Stimulated activated CD8-positive, alpha-beta memory T cell treated with anti-CD3 and anti-CD28 coated beads, Interleukin-4, amount 100 ng/mL, for 4 hours (primary cell): ENCODE measurements at places on chromosomes 3 and 15.
A peak's percentile ranks its signal among the peaks of the same experiment; 100 is the strongest.

- DNase-seq: no peak
Observed at GRCh38 chr3:50913260-50913659, 238.5 kb downstream of the DOCK3 start.

DNA sequence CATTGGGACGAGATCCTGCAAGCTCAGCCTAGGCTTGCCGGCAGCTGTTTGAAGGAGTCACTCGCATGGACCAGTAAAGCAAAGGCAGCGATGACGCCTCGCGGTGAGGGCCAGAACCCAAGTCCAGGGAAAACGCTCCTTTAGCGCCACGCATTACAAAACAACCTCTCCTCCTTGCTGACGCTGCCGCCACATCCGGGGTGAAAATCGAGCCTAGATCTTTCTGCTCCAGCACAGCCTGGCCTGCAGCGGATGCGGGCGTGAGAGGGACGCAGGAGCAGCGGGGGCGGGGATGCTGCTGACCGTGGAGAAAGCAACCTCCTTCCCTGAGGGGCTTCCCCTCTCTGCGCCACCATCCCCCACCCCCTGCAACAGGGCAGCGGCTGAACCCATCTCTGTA lies 46.7 kb downstream of the CASR start:
- no peak for DNase-seq

DNA sequence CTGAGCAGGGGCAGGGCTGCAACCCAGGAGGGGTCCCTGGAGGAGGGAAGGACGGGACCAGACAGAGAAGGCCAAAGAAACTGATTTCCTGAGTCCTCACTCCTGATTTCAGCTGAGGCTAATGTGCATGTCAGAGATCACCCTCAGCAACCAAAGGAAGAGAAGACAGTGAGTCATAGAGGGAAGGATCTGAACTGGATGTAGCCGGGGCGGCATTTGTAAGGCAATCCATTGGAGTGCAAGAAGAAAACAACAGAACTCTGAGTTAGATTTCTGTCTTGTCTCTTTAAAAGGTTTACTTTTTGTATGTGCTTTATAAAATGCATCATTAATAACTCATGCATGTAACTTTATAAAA lies 105.3 kb upstream of the AGBL1 start:
- DNase-seq: no peak

DNA sequence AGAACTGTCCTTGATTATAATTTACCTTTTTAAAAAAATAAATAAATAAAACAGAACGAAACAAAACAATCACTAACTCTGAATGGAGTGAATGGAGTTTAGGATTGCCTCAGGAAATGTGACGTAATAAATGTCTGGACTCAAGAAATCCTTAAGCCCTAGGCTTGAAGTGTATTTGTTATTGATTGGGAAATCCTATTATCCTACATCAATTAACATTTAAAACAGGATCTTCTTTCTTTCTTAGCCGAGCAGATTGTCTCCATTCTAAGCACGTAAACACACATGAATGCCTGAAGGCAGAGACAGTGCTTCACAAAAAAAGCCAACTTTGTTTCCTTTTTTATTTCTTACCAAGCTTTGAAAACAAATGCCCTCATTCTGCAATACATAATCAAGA lies 33.4 kb downstream of the KAT2B start:
- no peak for DNase-seq

DNA sequence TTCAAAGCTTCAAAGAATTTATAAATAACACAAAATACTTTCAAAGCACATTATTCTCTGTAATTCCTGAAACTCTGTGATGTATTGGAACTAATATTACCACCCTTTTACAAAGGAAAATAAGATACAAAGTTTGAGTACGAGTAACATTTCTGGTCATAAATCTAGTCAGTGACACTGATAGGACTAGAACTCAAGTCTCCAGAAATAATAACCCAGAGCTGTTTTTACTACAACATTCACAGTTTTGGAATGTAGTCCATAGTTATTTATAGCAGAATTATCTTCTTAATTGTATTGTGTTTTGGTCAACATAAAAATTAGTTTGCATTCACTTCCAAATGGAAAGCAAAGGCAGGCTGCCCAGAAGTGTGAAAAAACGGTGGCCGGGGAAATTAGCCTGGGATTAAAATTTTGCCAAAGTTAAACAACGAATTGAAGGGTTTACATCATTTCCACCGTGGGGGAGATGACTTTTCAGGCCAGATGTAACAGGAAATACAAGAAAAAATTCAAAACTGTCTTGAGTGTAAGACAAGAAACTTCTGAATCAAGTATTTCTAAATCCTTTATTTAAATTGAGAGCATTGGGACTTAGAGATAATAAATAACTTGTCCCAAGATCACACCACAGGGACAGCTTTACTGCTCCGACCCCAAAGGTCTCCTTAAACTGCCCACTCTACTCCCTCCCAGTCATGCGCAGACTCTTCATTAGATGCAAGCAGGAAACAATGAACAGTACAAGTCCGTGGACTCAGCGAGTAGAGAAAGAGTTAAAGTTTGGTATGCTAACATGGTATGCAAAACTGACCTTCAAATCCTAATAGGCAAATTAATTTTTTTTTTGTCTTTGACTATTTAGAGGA lies 74.3 kb upstream of the VGLL4 start:
- DNase-seq: no peak

GRCh38 chr3:142319094-142319493 lies 93.7 kb upstream of the GK5 start:
- no peak for DNase-seq

GRCh38 chr3:172673210-172673679 lies 37.6 kb downstream of the NCEH1 start:
- DNase-seq: no peak

- no peak for DNase-seq
Observed at GRCh38 chr15:100334015-100334414, 7.8 kb downstream of the ADAMTS17 start.

DNA sequence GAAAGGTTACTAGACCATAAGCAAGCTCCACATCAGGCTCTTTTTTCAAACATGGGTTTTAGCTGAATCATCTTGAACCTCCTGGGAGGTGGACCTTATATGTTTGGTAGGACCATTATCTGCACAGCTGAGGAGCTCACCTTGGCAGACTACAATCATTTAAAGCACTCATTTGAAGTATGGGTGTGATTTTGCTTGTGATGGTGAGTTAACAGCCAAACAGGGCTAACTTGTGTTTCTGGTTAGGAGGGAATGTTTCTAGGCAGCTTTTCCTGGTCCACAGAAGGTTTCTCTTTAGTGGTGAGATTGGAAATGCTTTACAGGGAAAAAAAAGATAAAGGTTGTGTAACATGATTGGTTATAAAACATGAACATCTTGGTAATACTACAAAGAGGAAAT lies 61.8 kb downstream of the ARHGEF26 start:
- DNase-seq: no peak

DNA sequence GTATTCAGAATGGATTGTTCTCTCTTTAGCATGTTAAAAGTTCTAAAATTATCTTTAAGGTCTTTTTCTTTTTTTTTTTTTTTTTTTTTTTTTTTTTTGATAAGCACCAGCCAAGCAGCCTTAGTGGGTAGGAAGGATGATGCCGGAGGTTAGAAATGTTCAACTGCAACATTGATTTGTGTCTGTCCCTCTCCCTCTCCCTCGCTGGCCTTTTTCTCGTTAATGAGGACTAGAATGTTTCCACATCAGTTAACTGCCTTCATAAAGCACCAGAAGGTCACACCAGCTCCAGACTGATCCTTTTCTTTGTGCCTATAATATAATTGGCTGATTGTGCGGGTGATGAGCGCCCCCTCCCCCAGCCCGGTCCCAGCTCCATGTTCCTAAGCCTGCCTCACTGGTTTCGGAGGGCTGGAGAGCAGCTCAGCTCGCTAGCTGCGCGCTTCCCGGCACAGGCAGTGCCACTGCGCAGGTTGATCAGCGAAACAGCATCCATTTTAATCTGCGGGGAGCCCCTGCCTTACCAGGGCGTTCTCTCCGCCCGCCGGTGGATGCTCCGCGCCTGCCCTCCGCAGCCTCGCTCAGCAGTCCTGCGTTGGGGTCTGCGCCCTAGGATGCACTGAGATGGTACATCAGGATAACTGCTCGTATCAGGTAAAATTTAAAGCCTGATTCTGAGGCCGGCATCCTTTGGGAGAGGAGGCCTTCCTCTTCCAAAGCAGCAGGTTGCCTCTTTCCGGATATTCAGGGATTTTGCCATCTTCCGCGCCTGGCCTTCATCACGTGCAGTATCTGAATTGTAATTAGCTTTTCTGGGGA lies 148.9 kb upstream of the IL12A start:
- no peak for DNase-seq

DNA sequence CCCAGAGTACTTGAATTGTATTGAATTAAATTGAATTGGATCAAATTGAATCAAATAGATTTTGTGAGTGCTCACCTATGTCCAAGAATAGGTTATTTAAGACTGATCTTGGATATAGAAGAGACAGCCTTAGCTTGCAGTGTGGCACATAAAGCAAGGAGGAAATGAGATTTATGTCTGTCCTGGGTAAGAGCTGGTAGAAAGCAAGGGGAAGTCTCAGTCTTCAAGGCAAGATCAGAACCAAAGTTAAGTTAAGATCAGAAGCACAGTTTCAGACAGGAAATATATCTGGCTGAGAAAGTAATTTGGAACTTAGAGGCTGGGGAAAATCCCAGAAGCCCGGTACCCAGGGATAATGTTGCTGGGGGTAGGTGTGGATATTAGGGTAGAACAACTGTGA lies 244.4 kb upstream of the ARPP21 start:
- no peak for DNase-seq

DNA sequence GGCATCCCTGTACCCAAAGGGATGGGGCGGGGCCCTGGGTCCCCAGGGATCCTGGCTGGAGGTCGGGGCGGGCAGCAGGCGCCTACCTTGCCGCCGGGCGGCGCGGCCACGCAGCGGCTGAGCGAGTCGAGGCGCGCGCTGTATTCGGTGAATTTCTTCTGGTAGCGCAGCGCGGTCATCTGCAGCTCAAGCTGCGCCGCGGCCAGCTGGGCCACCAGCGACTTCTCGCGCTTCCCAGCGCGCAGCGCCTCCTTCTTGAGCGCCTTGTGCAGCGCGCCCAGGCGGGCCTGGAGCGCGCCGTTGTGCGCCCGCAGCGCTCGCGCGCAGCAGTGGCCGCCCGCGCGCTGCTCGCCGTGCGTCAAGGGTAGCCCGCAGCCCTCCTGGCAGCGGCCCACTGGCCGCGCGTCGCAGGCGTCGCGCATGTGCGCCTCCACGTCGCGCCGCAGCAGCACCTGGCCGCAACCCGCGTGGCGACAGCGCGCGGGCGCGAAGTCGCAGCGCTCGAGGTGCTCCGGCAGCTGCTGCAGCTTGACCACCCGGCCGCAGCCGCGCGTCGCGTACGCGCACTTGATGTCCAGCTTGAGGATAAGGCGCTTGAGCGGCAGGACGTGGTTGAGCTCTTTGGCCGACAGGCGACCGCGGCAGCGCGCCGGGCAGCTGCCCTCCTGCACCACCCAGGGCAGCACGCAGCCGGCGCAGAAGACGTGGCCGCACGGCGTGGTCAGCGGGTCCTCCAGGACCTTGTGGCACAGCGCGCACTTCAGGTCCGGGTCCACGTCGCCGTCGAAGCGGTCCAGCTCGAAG lies 522 bp downstream of the PDZRN3 start:
- no peak for DNase-seq

DNA sequence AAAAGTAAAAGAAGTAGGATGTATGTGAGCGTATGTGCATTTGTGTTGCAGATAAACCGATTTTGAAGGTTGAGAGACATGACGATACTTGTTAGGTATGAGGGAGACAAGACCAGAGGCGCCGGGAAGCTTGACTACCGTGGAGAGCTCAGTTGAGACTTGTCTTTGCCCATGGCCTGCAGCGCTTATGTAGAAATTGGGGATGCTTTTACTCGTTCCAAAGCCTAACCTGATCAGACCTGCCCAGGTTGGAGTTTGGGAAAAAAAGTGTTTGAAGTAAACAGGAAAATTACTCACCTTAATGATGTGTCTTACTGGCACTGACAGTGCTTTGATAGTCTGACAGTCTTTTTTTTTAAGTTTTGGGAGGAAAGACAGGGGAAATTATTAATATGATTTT lies 202.8 kb downstream of the TP63 start:
- no peak for DNase-seq

- DNase-seq: no peak
Observed at GRCh38 chr3:18888370-18888769, 259.9 kb upstream of the KCNH8 start.

DNA sequence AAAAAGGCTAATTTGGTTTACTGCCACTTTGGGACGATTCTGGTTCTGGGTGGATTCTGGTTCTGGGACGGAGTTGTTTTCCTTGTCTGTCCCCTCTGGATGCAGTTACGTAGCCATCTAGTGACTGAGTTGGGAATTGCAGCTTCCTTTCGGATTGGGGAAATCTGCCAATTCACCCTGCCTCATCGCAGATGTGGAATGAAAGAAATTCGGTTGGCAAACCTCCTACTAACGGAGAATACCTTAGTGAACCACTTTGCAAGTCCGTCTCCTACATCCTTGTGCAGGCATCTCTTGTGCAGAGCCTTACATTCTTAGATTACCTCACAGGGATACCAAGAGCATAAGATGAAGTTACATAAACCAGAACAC lies 31.5 kb upstream of the AP4E1 start:
- DNase-seq: peak; percentile 9

GRCh38 chr3:150267288-150267687 lies 140.8 kb upstream of the TSC22D2 start:
- DNase-seq: no peak

- no peak for DNase-seq
Observed at GRCh38 chr3:182241766-182242488, 530.2 kb downstream of the SOX2 start.

DNA sequence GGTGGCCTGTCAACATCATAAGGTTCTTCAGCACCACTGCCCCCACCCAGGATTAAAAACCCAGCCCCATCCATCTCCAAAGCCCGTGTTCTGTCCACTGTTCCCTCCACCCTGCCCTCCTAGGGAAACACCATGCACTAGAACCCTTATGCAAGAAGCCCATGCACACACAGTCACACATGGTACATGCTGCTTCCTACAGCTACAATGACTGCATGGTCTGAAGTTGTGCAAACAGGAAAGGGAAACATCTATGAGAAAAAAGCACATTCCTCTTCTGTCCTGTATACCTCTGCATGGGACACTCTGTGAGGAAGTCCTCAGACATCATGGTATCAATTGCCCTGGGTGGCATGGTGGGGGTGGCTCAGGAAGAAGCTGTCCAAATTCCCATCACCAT lies 108.6 kb upstream of the MRPS22 start:
- no peak for DNase-seq

DNA sequence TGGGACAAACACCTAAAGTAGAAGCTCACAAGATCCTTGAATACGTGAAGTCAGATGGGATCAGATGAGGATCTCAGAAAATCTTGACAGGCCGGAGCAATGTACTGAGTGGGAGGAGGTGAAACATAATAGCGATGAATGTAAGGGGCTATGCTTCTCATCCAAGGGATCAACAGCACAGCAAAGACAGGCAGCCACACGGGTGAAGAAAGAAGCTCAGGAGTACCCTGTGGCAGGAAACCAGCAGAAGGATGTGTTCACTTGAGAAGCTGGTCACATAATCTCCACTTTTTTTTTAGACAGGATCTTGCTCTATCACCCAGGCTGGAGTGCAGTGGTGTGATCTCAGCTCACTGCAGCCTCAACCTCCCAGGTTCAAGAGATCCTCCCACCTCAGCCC lies 92.4 kb downstream of the MEGF11 start:
- no peak for DNase-seq
